ENCODE measurements at places on chromosomes 4 and X.

DNA sequence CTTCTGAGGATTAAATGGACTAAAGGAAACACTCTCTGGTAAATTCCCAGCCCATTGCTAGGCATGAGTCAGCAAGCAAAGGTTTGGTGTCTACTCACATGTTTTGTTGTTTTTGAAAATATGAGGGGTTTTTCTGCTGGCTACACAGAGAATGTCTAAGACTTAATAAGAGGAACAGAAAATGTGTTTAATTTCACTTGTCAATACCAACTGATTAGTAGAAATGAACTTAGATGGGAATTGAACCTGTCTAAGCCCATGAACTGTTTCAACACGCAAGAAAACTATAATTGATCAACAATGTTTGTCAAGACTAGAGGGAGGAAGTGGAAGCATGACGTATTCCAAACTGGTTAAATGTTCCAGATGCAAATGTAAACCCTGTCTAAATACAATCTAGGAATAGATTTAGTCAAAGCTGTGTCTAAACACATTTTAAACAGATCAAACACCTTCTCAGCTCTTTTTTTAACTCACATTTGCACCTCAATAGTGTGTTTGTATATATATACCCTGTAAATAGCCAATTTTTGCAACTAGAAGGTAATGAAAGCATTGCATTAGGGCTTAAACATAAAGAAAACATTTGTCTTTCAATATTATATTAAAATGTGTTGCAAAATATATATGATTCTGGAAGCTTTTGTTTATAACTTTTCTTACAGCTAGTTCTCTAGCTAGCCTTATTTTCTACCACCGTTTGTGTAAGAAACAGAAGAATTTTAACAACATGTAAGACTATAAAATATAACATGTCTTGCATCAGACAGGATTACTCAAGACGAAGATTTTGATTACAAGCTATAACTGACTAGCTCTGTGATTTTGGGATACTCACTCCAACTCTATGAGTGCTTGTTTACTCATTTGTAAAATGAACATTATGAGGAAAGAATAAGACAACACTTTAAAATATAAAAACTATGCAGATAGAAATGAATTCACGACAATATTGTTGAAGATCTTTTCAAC, 607.8 kb downstream of the FSTL5 start:
- DNase-seq: no peak

GRCh38 chr4:139453041-139453370, 915 bp upstream of the RAB33B start:
- DNase-seq: peak; percentile 52

- no peak for DNase-seq
These were observed 31.8 kb downstream of the RAP2C start for GRCh38 chrX:132187451-132187850.

- peak; percentile 35 for DNase-seq
These were observed 36.2 kb downstream of the ARHGAP10 start for GRCh38 chr4:147768113-147768512.

- no peak for DNase-seq
These were observed 140.6 kb upstream of the GPC4 start for GRCh38 chrX:133555782-133556458.

DNA sequence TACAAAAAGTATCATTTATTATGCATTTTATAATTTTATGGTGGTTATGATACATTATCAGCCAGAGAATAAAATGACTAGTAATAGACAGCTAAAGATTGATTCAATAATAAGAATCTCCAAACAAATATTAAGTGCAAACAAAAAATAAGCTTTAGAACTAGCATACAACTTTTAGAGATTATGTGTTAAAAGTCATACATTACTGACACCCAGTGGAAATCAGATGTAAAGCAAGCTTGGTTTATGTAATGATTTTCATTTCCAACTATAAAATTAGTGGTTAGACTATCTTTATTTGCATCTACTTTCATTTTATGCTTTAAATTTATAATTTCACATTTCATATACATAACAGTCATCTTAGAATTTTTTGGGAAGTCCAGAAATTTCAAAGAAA, 57.7 kb downstream of the IL13RA2 start:
- DNase-seq: no peak

DNA sequence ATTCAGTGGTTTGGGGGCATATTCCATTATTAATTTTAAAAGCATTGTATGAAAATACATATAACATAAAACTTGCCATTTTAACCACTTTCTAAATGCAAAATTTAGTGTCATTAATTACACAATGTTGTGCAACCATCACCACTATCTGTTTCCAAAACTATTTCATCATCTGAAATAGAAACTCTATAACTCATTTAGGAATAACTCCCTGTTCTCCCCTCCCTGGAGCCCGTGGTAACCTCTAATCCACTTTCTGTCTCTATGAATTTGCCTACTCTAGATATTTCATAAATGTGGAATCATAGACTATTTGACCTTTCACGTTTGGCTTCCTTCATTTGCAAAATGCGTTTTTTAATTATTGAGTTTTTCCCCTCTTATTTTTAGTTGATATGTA, 101.4 kb upstream of the GPC4 start:
- DNase-seq: no peak

DNA sequence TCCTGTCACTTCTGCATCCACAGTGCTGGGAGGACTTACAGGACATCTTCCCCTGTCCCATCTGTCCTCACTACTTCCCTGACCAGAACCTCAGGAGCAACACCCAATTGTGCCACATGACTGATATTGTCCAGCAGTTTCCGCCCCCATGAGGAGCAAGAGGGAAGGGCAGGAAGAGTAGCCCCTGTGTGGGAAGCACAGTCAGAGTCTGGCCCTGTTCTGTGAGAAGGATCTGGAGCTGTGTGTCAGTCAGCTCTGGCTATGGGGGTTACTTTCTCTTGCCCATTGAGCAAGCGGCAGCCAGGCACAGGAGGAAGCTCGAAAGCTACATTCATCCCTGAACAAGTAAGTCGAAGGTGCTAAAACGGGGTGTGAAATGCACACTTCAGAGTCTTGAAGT, 14.8 kb upstream of the TRIM60 start:
- DNase-seq: no peak

DNA sequence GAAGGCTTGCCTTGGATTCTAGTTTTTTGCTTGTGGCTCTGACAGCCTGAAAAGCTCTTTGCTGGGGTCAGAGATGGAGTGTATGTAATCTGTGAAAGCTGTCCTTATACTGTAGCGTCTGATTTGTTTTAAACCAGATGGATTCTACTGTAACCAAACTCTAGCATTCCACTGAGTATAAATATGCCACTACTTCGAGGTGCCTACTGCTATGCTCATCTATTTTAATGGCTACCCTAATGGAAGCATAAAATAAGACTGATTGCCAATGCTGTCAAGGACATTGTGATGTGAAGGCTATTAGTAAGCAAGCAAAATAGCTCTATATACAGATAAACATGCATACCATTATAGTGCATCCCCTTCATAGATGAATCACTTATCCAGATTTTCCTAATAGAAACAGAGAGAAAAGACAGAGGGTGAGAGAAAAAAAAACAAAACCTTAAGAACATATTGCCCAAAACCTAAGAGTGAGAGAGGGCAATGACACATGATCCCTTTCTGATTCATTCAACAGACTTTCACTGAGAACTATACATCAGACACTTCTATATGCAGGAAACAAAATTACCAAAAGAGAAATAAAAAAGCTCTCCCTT, 1025.8 kb upstream of the LCORL start:
- no peak for DNase-seq
